ENCODE measurements at places on chromosomes 3 and 15.

DNA sequence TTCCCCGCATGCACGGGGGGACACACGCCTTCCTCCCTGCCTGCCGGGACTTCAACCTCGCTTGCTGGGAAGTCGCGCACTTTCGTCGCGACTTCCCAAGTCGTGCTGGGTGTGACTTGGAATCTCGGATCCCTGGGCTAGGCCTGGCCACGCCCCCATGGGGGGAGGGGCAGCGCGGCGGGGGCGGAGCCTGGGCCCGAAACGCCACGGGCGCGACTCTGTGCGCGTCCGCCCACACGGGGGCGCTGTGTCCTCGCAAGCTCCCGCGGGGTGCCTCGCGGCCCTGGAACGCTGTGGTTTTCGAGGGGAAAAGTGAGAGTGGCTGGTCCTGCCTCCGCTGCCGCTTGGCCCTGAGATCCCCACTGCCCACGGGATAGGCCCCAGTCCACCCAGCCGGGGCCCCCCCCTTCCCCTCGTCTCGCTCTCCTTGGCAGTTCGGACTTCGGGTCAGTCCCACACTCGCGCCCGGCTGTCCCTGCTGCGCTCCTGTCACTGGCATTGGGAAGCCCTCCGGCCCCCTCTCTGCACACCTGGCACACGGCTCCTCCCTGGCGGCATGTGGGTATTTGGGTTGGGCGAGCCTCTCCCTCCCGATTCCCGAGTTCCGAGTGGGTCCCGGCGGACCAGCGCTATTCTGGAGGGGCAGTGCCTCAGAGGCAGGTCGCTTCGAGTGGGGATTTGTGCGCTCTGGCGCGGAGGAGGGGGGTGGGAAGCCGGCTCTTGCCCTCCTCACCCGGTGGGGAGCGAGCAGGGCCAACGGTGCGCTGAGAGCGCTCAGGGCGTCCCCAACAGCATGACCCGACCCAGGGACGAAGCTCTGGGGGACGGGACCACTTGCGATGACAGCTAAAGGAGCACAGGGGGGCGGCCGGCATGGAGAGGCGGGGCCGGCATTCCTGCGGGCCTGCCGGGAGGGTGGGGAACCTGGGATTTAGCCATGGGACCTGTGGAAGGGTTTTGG is 23.6 kb downstream of the SEC61A1 start:
- peak; percentile 93 for DNase-seq

GRCh38 chr3:58288011-58288728 is 17.9 kb upstream of the RPP14 start:
- DNase-seq = no peak

DNA sequence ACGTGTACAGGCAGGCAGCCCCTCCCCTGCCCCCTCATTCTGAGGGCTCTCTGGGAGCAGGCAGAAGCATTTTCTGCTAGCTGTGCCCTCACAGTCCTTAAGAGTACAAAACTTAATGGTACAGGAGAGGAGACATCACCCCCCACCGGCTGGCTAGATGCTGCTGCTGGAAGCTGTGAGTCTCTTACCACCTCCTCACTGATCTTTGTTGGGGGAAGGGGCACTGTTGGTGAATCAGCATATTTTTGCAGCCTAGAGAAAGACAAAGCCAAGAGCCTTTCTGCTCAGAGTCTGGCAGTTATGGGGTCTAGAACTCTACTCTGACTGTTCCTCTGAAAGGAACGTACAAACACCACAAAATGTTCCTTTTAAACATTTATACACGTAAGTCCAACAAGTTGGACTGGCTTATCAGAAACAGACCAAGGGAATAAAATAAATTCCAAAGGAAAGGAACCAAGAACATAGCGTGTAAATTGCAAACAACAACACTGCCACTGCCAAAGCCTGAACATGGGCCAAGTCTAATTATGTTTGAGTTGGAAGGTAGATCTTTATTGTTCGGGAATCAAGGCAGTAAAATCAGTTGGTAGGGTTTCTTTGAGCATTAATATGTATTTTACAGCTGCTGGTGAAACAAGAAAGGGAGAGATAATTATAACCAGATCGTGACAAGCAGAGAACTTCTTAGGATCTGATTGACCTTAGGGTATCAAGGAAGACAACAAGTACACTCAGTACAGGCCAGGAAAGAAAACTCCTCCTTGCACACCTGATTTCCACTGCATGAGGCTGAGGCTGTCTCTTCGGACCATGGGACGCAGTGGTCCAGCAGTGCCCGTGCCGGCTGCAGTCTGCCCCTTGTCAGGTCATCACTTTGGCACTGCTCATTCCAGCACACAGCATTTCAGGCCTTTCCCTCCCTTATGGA is 27.4 kb downstream of the CLK3 start:
- DNase-seq = no peak

GRCh38 chr15:81224232-81224631 is 27.6 kb downstream of the IL16 start:
- DNase-seq = no peak

- DNase-seq = no peak
Observed at GRCh38 chr3:37112987-37113386, 61.4 kb downstream of the LRRFIP2 start.

DNA sequence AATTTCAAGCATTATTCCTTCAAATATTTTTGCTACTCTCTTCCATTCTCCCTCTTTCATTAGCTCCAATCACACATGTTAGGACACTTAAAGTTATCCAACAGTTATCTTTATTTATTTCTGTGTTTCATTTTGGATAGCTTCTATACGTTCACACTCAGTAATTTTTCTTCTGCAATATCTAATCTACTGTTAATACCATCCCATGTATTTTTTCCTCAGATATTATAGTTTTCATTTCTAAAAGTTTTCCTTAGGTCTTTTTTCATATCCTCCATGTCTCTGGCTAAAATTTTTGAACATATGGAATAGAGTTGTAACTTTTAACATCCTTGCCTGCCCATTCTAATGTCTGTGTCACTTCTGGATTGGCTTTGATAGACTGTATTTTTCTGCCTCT is 73.4 kb downstream of the CTNNB1 start:
- no peak for DNase-seq

DNA sequence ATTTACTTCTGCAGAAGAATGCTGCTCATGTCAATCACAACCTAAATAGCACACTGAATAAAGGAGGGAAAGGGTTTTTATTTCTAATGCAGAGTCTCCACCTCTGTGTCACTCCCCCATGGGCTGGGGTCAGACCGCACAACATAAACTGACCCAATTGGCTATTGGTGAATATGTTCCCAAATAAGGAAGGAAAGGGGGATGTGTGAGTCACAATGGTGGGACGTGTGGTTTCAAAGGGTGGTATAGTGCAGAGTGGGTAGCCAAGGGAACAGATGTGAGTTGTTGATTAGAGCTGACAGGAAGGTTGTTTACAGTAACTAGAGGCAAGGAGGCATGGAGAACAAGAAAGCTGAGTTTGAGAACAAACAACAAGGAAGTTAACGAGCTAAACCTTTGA is 491.8 kb downstream of the ZPLD1 start:
- DNase-seq = no peak

- DNase-seq = no peak
Observed at GRCh38 chr3:169596126-169596525, 67.4 kb downstream of the MECOM start.

DNA sequence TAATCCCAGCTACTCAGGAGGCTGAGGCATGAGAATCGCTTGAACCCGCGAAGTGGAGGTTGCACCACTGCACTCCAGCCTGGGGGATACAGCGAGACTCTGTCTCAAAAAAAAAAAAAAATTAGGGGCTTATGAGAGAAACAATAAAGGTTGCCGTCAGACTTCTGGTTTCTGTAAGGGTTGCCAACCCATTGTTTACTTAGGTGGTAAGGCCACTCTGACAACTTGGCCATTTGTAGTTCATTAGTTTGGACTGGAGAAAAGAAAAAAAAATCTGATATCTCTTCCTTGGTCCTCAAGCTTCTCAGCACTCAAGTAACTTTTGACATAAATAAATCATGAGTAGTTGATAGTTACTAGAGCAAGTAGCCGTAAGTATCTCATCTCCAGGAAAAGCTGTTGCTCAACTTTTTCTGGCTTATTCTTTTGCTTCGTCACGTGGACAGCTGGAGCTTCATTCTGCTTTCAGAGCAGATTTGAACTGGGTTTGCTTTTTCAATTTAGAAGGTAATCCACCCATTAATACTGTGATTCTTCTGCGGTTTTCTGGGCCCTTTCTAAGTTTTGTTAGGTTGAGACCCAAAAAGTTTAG is 9.4 kb downstream of the SNX1 start:
- peak; percentile 88 for DNase-seq

DNA sequence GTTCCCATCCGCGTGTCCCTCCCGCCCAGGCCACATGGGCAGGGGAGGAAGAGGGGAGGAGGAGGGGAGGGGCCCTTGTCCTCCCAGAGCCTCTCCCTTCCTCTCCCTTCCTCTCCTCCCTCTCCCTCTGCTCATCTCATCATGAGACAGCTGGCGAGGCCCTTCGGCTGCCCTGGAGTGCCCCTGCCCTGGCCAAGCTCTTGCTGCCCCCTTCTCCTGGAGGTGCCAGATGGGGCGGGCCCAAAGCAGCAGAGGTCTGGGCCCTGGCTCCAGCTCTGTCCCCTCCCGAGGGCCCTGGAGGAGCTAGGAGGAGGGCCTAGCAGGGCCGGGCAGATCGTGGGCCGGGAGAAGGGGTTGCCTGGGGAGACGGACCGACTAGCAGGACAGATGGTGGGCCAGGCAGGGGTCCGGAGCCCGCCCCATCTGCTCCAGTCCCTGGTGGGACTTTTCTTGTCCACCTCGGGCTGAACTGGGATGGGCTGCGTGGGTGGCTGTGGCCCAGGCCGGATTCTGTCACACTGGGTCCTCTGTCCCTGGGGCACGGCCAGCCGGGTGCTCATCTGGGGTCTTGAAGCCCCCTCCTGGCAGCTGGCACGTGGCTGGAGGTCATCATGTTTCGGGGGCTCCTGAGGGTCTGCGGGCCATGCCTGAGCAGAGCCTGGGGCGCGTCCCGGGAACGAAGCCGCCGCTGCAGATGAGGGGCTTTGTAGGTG is 183.4 kb downstream of the GOLGA6L6 start:
- no peak for DNase-seq

DNA sequence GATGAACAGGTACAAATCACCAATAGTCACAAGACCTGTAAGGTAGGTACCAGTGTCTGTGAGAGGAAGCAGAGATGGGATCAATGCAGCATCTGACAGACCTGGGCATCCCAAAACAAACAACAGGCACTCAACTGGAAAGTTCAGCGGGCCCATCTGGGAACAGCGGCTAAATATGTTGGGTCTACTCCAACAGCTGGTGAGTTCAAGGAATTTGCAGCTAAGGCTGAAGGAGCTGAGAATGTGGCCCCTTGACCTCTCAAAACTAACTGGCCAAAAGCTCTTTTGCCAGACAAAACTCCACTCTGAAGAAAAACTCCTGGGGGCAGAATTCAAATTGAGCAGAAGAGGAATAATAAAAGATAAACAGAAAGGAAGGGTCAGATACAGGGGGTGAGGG is 24.4 kb downstream of the AVEN start:
- no peak for DNase-seq

DNA sequence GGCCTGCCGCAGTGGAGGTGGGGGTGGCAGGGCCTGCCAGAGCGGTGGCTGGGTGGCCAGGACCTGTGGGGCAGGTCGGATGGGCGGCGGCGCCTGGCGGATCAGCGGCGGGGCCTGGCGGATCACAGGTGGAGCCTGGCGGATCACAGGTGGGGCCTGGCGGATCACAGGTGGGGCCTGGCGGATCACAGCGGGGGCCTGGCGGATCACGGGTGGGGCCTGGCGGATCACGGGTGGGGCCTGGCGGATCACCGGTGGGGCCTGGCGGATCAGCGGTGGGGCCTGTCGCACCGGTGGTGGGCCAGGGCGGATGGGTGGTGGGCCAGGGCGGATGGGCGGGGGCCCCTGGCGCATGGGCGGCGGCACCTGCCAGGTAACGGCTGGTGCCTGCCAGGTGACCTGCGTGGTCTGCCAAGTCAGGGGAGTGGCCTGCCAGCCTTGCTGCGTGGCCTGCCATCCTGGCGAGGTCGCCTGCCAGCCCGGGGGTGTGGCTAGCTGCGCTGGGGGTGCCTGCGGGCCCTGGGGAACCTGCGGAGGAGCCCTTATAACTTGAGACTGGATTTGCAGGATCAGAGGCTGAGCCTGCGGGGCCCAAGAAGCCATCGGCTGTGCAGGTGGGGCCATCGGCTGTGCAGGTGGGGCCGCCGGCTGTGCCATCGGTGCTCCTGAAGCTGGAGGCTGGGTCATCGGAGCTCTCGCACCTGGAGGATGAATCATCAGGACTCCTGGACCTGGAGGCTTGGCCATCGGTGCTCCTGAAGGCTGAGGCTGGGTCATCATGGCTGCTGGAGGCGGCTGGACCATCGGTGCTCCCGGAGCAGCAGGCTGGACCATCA is 1.3 kb downstream of the MAGEL2 start:
- DNase-seq = no peak

- no peak for DNase-seq
Observed at GRCh38 chr3:89395456-89395855, 288.0 kb downstream of the EPHA3 start.

DNA sequence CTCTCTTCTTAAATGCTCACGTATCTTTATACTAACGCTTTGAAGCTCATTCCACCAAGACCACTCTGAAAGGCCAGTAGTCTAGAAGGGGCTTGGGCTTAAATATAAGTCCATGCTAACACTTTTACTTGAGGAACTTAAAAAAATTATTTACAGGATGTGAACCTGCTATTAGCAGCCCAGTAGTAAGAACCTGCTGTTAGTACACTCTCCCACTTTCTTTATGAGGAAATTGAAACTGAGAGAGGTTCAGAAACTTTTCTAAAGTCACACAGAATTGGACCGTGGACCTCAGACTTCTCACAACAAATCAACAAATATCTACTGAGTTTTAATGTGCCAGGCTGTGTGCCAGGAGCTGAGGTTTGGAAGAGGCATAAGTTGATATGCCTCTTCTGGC is 53.4 kb downstream of the SYNPR start:
- DNase-seq = no peak

GRCh38 chr3:72295962-72296450 is 511.1 kb upstream of the PROK2 start:
- DNase-seq = no peak

GRCh38 chr3:168820810-168821415 is 725.2 kb upstream of the GOLIM4 start:
- DNase-seq = no peak

- no peak for DNase-seq
Observed at GRCh38 chr15:60674704-60675395, 195.9 kb upstream of the ICE2 start.

- no peak for DNase-seq
Observed at GRCh38 chr3:16369885-16370284, 104.9 kb downstream of the OXNAD1 start.

DNA sequence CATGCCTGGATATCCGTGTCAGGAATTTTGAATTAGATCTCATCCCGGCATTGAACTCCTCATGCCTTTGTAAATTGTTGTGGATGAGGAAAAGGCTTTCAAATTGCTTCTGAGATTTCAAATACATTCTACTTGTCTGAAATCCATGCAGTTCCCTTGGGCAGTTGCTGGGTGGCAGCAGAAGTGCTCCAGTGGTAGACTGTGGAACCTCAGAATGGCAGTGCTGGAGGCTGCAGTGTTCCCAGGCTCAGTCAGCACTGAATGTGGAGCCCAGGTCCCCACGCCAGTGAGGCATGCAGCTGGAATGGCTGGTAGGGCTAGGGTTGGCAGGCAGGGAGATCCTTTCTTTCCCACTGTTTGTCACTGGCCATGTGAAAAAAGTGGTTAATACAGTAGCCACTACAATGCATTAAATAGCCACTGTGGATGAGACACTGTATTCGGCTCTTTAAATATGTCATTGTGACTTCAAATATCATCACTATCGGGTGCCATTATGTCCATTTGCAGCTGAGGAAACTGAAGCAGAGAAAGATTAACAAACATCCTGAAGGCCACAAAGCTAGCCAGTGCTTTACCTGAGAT is 98.6 kb downstream of the TPRG1 start:
- DNase-seq = no peak

All from suppressor macrophage treated with lipopolysaccharide for 4 hours (primary cell).